Stimulated activated CD4-positive, alpha-beta T cell treated with anti-CD3 and anti-CD28 coated beads, Interleukin-2, amount 100 ng/mL, for 48 hours (primary cell): ENCODE measurements at places on chromosomes 13 and 19.
A peak's percentile ranks its signal among the peaks of the same experiment; 100 is the strongest.

DNA sequence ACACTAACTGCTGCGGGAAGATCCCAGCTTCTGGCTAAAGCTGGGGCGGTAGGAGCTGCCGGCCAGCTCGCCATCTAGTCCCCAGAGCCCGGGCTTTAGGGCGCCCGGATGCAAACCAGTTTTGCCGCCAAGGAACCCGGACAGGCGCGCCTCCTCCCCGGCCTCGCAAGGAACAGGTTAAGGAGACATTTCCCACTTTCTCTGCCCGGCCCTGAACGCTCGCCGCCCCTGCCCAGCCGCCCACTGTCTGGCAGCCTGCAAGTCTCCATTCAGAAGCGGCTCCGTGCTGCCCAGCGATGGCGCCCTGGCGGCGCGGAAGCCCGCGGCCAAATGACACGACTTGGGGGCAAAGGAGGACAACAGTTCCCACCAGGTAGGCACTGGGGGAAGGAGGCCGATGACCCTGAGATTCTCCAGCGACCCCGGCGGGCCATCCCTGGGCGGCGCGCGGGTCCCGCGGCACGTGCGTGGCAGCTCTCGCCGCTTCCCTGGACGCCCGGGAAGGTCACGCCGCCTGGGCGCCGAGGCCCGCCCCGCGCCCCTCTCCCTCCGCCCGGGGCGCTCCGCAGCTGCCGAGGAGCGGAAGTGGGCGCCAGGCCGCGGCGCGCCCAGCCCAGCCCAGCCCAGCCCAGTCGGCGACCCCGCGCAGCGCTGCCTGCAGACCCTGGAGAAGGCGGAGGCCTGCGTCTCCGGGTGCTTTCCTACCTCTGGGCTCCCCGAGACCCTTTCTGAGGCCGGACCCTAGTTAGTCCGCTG is 42.2 kb upstream of the HNRNPA1L2 start:
- no peak for DNase-seq

DNA sequence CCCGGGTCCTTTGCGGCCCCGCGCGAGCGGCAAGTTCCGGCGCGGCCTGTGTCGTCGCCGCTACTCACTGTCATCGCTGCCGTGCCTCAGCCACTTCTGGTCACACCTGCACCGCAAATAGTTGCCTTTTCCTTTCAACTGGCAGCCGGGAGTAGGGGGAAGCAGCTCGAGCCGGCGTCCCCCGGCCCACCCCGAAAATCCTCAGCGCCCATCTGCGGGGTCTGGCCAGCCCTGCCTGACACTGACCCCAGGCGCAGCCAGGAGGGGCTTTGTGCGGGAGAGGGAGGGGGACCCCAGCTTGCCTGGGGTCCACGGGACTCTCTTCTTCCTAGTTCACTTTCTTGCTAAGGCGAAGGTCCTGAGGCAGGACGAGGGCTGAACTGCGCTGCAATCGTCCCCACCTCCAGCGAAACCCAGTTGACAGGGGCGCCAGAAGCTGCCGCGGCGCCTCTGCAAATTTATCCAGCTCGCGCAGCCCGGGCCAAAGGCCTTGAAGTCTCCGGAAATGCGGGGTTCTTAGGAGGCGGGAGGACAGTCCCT is 1.7 kb downstream of the PDX1 start:
- no peak for DNase-seq

DNA sequence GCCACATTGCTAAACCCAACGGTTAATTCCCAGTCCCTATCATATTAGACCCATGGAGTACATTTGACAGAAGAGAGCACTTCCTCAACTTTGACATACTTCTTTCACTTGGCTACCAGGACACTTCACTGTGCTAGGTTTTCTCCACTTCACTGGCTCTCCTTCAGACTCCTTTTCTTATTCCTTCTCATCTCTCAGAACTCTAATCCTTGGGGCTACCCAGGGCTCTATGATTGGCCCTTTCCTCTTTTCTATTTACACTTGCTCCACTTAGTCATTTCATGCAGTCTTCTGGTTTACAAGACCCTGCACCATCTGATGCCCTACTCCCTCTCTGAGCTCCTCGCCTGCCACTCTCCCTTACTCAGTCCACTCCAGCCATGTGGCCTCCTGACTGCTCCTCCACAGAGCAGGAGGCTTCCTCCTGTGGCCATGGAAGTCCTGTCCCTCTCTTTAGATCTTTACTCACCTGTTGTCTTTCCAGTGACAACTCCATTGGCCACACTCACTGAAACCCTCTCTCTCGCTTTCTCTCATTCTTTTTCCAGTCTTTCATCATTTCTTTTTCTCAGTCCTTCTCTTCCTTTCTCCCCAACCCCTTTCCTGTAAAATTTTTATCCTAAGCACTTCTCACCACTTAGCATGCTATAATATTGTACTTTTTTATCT is 90.4 kb downstream of the TBC1D4 start:
- DNase-seq: no peak

- DNase-seq: peak; percentile 4
Measured at GRCh38 chr13:89066868-89067466, 1395.8 kb downstream of the SLITRK5 start.

- DNase-seq: no peak
Measured at GRCh38 chr13:66477816-66478215, 752.3 kb downstream of the PCDH9 start.

DNA sequence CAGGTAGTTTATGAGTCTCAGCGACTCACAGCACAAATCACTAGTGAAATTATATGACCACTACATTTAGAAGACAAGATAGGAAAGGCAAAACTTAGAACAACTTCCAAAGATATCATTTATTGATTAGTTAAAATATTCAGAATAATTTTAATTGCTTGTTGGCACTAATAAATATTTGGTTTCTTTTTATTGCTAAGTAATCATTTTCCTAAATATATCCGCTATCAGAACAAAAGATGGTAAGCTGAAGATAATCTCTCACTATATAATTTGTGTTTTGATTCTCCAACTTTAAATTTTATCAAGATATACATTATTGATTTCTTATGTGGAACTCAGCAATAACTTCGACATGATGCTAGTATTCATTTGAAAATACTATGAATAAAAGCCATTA is 248.5 kb downstream of the DIAPH3 start:
- DNase-seq: no peak

- DNase-seq: no peak
Measured at GRCh38 chr19:55368701-55369563, 1.3 kb downstream of the IL11 start.

DNA sequence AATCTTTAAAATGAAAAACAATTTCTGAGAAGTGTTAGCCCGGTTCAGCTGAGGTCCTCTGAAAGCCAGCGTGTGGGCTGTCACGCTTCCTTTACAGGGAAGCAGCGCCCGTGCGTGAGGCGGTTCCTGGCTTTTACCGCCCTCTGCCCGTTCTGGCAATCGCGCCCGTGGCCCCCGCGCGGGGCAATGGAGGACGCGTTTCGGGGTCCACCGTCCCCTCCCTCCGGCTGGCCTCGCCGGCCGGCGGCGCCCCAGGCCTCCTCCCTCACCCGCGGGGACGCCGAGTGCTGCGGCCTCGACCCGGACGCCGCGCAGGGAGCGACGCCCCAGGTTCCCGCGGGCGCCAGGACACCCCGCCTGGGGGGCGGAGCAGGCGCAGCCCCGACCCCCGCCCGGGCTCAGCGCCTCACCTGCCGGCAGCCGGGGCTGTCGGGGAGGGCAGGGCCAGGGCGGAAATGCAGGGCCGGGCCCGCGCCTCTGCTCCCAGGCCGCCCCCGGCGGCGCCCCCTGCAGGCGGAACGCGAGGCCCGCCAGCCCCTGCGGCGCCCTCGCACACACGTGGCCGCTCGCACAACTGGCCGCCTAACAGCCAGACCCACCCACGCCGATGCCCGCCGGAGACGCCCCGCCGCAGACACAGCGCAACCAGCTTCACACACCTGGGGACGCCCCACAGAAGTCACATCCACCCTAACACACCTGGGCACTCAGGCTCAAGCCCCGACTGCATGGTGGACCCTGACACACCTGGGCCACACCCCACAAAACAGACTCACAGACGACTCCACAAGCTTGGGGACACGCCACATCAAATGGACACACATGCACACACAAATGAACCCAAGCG is at the start of gene GGACT:
GGACT (minus strand) TSS at position 459 of the 847 bp plus-strand sequence. CDS start 56,198 bp downstream, outside the sequence.
- peak; percentile 88 for DNase-seq

- DNase-seq: no peak
Measured at GRCh38 chr13:106691861-106692260, 123.9 kb upstream of the ARGLU1 start.

- DNase-seq: no peak
Measured at GRCh38 chr13:59510386-59510785, 653.3 kb downstream of the DIAPH3 start.

GRCh38 chr13:27663947-27664346 is 42.3 kb downstream of the POLR1D start:
- no peak for DNase-seq

GRCh38 chr19:47644199-47644598 is 35.3 kb downstream of the BICRA start:
- no peak for DNase-seq

GRCh38 chr19:41425174-41426115 is 1.7 kb downstream of the B3GNT8 start:
- DNase-seq: no peak

GRCh38 chr19:28727480-28728159 is 485.3 kb downstream of the UQCRFS1 start:
- DNase-seq: peak; percentile 54

DNA sequence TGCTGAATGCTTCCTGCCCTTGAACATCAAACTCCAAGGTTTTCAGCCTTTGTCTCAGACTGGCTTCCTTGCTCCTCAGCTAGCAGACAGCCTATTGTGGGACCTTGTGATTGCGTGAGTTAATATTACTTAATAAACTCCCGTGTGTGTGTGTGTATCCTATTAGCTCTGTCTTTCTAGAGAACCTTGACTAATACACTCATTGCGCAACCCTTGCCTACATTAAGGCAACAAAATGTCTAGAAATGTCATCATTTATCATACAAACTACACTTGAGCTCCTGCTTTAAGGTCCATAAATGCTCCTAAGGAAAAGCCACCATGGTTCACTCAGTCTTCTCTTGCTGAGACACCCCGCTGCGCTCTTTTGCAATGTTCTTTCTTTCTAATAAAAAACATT is 2861.0 kb downstream of the PCDH9 start:
- no peak for DNase-seq

DNA sequence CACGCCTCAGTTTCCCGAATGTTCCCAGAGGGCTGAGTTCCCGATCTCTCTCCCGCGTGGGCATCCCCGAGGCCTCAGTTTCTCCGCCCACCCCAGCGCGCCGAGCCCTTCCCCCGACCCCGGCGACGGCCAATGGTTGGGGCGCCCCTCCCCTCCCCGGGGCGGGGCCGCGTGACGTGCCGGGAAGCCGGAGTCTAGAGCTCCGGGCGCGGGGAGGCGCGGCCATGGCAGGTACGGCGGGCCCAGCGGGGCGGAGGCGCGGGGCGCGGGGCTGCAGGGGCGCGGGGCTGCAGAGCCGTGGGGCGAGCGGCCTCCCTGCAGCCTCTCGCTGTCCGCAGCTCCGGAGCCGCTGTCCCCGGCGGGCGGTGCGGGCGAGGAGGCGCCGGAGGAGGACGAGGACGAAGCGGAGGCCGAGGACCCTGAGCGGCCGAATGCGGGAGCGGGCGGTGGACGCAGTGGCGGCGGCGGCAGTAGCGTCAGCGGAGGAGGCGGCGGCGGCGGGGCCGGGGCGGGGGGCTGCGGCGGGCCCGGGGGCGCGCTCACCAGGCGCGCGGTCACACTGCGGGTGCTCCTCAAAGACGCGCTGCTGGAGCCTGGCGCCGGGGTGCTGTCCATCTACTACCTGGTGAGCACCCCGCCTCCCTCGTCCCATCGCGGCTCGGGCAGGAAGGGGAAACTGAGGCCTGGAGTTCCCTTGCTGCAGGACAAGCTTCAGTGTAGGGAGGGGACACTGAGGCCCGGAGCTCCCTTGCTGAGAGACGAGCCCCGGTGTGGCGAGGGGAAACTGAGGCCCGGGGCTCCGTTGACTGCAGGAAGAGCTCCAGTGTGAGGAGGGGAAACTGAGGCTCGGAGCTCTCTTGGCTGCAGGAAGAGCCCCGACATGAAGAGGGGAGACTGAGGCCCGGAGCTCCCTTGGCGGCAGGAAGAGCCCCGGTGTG is at the start of gene MPND:
MPND (plus strand) TSS at position 193 of the 938 bp plus-strand sequence; CDS start at position 225, 32 bp downstream.
- DNase-seq: peak; percentile 94

DNA sequence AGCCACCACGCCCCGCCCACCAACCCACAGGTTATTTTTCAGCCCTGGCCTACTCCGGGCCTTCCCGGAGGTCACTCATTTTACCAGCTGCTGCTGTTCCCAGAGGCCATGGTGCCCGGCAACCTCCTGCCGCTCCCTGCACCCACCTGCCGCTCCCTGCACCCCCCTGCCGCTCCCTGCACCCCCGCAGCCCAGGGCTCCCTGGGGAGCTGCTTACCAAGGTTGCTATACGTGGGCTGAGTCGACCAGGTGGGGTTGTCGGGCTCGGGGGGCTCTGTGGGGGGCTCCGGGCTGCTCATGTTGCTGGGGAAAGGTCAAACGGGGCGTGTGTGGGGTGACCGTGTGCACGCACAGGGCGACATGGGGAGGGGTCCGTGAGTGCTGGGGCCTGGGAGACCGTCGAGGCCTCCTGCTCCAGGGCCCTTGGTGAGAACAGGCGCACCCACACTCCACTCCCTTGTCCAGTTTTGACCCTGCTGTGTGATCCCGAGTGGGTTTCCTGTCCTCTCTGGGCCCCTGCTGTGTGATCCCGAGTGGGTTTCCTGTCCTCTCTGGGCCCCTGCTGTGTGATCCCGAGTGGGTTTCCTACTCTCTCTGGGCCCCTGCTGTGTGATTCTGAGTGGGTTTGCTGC is 1.2 kb downstream of the PEAK3 start:
- DNase-seq: no peak

- DNase-seq: no peak
Measured at GRCh38 chr13:30366088-30366487, 56.2 kb upstream of the UBE2L5 start.

DNA sequence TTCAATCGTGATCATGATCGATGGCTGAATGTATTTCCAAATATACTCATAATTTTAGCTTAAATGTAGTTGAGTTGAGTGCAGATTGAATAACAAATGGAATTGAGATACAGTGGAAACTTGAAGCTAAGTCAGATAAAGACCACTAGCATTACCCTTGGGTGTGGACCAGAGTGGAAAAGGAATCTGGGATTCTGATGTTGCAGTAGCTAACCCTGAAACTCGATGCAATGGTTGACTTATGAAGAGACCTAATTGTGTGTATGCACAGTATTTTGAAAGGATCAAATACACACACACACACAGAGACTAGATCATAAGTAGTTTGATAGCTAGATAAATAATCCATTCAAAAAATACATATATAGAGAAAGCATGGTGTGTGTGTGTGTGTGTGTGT is 135.8 kb downstream of the RXFP2 start:
- DNase-seq: no peak

GRCh38 chr19:19628501-19629134 is 598 bp upstream of the LPAR2 start:
- DNase-seq: peak; percentile 23

GRCh38 chr19:38455031-38455430 is 21.5 kb downstream of the RYR1 start:
- no peak for DNase-seq

DNA sequence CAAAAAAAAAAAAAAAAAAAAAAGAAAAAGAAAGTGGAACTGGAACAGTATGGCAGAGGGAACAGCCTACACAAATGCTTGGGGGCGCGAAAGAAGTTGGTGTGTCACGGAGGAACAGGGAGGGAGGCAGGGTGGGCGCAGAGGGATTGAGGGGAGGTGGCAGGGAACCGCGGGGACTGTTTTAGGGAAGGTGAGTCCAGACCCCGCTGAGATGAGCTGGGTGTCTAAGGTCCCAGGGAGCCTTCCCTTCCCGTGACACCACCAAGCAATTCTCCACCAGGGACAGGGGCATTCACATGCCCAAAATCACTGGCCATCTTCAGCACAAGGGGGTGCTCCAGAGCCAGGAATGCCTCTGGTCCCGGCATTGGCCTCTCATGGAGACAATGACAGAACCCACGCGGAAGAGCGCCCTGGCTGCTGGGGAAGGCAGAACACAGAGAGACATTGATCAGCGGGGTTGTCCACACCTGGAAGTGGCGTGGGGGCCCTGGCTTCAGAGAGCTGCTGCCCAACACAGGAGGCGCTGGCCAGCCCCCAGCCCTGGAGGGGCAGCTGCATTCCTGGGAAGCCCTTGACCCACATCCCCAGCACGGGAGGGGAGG is 6.9 kb downstream of the PEAK3 start:
- no peak for DNase-seq
